ENCODE measurements at places on chromosomes 2 and 18.
A peak's percentile ranks its signal among the peaks of the same experiment; 100 is the strongest.

- no peak for DNase-seq
Observed at GRCh38 chr18:56312551-56313335, 325.6 kb downstream of the TXNL1 start.

DNA sequence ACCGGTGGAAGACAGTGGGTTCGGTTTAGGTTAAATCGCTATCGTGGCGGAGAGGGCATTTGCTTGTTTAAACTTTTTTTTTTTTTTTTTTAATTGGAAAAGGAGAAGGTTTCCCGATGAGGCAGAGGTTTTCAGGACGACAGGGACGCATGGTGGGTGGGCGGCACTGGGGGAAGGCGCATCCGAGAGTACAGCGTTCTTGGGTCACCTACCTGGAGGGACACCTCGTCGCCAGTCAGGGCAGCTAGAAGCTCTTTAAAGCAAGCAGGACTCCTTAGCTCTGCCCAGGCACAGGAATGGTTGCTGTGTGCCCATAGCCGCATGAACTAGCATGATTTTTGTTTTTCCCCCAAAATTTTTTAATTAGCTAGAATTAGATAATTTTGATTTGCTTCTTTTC is 437 bp downstream of the LDLRAD4 start:
- DNase-seq = no peak

GRCh38 chr2:14363976-14364375 is 268.5 kb upstream of the LRATD1 start:
- peak; percentile 26 for DNase-seq

- no peak for DNase-seq
Observed at GRCh38 chr2:45224321-45224992, 215.2 kb upstream of the SIX2 start.

GRCh38 chr2:158619496-158619895 is 162.7 kb downstream of the PKP4 start:
- no peak for DNase-seq

- DNase-seq = no peak
Observed at GRCh38 chr2:27990030-27990590, 99.6 kb downstream of the BABAM2 start.

GRCh38 chr2:37783545-37783944 is 112.1 kb upstream of the CDC42EP3 start:
- DNase-seq = no peak

DNA sequence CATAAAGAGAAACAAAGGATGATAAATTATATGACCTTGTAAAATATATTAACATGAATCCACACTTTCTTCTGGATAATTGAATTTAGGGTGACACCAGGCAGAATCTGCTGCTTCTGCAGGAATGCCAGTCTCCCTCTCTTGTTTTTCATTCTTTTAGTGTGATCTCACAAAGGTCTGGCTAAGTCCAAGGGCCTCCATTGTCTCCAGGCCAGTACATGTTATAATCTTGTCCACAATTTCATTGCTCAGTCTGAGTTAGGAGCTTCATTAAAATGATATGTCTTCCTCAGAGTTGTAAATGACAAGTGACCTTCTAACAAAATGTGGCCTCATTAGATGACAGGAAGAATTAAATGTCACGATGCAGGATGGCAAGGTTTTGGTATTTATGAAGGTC is 110.2 kb downstream of the APOB start:
- no peak for DNase-seq

GRCh38 chr18:3281456-3282400 is 19.8 kb downstream of the MYL12B start:
- DNase-seq = peak; percentile 84
